ENCODE measurements at places on chromosomes 2 and 18.

GRCh38 chr2:54559593-54560145 lies 103.5 kb downstream of the SPTBN1 start:
- DNase-seq = peak; percentile 36

DNA sequence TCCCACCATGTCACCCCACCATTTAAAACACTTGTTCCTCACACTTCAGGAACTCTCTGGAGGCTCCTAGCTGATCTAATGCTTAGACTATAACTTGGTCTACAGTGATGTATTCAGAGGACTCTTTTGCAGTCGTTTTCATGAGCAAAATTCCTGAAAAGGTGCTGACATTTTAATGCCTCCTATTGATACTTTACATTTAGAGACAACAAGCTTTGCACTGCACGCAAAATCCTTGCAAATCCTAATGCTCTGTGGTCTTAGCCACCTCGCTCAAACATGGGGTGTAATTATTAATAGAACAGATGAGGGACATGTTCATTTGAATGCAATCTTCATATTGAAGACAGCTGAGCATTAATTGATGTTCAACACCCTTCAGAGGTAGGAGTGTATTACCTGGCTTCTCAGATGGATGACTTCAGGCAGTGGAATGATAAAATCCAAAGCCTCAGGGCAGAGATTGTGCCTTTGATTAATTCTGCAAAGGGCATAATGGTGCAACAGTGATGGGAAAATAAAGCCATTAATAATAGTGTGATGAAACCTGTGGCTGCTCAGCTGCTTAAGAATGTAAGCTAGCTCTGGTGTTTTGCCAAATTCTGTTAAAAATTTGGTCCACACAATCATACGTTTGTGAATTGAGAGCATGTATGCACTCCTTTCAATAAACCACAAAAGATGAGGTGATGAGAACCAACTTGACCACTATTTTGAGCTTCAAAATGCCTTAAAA lies 5.4 kb downstream of the CTAGE1 start:
- DNase-seq = no peak

DNA sequence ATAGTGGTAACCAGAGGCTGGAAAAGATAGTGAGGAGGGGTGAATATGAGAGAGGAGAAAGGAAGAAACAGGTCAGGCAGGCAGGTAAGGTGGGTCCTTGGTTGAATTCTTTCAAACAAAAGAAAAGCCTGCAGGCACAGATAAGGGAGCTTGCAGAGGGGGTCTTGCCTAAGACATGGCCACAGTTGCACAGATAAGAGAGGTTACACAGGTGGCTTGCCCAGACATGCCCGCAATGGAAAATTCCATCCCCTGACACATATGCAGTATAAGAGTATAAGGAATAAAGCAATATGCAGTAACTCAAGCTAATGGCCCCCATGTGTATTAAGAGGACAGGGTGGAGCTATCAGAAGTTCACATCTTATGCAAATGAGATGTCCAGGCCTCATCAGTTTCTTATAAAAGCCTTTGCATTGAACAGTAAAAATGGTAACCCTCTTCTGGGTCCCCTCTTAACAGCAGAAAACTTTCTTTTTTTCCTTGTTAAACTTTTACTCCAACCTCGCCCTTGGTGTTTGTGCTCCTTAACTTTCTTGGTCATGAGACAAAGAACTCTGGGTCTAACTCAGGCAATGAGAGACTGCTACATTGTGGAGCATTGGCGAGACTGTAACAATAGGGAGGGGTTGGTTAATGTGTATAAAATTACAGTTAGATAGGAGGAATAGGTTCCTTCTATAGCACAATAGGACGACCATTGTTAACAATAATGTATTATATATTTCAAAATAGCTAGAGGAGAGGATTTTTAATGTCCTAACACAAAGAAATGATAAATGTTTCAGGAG lies 764.6 kb downstream of the TSN start:
- DNase-seq = no peak

GRCh38 chr18:50666536-50666935 lies 106.6 kb downstream of the MAPK4 start:
- DNase-seq = no peak

GRCh38 chr2:135052997-135053474 lies 944 bp downstream of the RAB3GAP1 start:
- peak; percentile 4 for DNase-seq

GRCh38 chr2:201983174-201983573 lies 50.5 kb upstream of the FZD7 start:
- peak; percentile 44 for DNase-seq

- DNase-seq = no peak
Measured at GRCh38 chr2:88857951-88858411, 166.5 kb downstream of the RPIA start.

DNA sequence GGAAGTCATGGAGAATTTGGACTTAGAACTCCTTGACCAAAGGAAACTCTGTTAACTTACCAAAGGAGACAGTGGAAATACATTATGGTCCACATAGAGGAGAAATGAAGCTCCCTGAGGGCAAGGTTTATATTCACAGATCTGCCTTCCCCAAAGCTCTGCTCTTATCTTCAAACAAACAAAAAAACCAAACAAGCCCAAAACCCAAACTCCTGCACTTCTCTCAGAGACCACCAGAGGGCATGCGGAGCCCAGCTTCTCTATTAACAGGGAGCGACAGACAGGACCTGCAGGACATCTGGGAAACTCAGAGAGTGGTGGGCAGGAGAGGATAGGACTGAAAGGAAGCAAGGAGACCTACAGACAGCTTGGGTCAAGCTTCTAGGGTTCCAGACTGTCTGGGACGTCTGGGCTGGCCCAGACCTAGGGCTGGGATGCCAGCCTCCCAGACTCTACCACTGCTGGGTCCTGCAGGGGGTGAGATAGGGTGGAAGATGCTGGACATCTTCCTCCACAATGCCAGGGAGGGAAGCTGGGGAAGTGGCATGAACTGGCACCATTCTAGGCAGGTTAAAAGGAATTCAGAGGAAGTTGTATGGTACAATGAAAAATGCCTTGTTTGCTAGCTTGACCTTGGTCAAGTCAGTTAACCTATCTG lies 4.0 kb upstream of the WNT10A start:
- peak; percentile 80 for DNase-seq

DNA sequence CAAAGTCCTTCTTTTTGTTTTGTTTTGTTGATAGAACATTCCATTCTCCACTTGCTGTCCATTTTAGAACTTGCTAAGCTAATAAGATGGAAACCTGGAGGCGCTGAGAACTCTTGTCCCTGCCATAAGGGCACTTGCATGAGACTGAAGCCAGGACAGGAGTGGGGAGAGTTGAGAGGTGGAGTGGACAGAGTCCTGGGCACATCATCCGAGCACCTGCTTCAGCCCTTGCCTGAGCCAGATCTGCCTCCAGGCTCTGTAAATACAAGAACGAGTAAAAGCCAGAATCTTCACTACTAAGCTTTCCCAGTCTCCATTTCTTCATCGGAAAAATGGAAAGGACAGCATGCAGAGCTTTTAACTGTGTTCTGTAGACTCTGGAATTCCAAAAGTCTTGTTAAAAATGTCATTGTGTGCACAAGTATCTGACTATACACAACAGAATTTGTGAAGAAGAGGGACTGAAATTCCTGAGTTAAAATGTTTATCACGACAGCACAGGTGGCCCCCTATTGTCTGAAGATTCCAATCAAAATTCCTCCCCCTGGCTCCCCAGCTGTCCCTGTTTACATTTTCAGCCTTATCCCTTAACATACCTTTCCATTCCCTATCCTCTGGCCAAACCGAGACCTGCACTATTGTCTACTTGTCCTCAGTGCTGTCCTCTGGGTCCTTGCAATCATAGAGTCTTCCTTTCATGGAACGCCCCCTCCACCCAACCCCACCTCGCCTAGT lies 498.2 kb upstream of the TNP1 start:
- no peak for DNase-seq

DNA sequence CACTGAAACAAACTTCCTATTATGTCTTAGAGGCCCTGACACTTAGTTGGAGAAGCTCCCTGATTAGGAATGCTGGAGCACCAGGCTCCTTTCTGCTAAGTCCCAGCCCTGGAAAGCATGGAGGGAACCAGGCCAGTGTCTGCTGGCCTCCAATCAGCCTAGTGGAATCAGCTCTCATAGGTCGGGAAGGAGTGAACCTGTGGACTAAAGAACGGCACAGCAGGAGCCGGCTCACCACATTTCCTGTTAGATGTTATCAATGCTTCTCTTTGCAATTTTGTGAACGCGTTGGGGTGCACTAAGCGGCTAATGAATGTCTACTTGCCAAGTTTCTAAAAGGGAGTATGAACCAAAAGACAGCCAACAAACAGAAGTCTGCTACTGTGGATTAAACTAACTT lies 296.6 kb downstream of the NAPG start:
- peak; percentile 50 for DNase-seq

DNA sequence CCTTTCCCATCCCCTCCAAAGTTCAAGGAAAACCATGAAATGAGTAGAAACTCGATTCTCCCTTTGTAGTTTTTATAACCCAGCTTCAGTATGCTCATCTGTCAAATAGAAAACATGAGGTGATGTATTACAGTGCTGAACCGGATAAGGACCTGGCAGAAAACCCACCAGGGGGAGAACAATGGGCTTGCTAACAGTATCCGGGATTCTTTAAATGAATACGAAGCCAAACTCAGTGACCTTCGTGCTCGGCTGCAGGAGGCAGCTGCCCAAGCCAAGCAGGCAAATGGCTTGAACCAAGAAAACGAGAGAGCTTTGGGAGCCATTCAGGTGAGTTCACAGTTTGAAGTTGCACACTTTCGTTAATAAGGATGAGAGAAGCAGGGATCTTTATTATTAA lies 113.6 kb upstream of the TTC39C start:
- no peak for DNase-seq

- no peak for DNase-seq
Measured at GRCh38 chr18:21741312-21741561, 645 bp downstream of the MIB1 start.

DNA sequence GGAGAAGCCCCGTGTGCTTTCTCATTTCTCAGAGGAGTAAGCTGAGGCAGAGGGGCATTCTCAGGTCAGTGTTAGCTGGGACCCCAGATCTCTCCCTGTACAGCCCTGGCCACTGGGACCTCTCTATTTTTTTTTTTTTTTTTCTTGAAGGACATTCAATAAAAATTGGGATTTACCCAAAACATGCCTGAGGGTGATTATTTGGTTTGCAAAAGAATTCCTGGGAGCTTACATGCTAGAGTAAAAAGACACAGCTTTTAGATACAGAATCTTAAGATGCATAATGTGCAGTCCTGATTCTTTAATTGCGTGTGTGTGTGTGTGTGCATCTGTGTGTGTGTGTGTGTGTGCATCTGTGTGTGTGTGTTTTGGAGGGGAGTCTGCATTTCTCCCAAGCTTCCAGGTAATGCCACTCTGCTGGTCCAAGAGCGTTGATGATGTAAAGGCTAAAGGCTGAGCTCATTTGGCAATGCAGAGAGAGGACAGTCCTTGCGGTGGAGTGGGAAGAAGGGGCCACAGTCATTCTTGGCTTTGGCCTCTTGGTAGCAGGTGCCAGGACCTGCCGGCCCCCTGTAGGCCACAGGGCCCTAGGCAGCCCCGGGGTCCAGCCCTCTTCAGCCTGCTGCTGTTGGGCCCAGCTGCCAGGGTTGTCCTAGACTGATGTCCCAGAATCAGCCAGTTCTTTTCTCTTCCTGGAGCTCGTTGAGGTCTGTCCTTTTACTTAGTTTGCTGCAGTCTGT lies 74.1 kb upstream of the MCFD2 start:
- DNase-seq = no peak

DNA sequence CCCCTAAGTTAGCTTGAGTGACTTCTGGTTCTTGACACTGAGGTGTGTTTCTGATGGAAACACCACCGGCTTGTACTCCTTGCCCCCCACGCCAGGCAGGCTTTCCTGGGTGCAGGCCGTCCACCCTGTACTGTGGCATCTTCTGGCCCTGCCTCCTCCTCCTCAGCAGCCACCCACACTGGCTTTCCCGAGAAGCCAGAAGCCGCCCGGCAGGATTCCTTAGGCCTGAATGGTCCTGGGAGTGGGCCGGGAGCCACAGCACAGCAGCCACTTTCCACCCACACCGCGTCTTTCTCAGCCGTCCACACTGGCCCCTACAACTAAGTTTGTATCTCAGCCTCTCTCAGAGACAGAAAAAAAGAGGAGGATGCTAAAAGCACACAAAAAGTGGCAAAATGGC lies 2.1 kb upstream of the HSBP1L1 start:
- DNase-seq = no peak

DNA sequence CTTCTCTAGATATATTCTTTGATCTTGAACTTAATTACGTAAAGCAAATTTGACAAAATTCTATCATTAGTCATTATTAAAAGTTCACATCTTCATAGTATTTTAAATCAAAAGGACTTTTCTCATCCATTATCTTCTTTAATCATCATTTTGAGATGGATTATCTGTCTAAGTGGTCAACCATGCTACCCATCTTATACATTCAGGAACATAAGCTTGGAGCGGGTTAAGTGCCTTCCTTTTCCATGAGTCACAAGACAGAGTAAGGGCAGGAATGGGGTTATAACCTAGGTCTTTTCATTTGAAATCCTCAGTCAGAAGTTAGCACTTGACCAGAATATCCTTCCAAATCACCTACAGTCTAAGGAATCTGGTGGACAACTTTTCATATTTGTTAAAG lies 297.1 kb downstream of the TCF4 start:
- no peak for DNase-seq

DNA sequence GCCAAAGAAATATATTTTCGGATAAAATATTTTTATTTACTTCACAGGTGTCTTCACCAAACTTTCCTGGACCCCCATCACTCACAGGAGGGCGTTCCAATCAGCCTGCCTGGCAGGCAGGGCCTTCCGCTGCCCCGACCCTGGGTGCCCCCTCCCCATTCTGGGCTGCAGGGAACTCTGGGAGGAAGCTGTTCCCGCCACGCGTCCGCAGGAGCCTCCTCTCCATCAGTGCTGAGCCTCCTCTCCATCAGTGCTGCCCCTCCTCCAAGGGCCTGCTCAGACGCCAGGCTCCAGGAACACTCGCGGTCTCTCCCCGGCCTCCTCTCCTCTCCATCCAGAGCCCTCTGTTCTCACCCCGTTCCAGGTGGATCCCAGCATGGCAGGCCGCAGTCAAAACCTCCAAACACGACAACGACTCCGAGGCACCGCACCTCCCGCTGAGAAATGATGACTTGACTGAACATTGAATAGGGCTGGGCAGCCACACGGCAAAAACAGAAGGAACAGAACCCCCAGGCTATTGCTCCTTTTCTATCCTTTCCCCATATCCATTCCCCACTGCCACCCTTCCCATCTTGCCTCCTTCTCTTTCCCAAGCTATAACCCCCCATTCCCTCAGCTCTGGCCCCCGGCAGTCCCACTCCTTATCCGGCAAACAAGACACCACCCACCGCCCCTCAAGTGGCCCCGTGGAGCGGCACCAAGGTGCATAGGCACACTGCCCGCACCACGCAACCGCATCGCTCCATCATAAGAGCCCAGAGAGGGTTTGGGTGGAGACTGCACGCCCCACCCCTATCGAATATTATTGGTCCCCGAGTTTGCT lies 268.6 kb upstream of the RAB6C start:
- DNase-seq = no peak

- peak; percentile 84 for DNase-seq
Measured at GRCh38 chr2:174682578-174683391, 81.5 kb downstream of the CHRNA1 start.

GRCh38 chr2:26216587-26216986 lies 27.8 kb downstream of the HADHA start:
- DNase-seq = no peak
